ENCODE measurements at places on chromosomes 7 and 10. TPM values are rescaled to one million over a fixed set of nuclear protein-coding genes. Genes with fewer than 3 reads are reported as not detected.

- H3K4me1 ChIP-seq = no peaks in the 10 kb centered on the region
- peaks cover 1% of the 10 kb centered on the region for H3K27me3 ChIP-seq
- no peak overlapping the region for H3K4me3 ChIP-seq
- no peaks in the 10 kb centered on the region for H3K36me3 ChIP-seq
Observed at GRCh38 chr7:42770114-42770513, 141.8 kb downstream of the C7orf25 start.

- H3K27ac ChIP-seq = no peak overlapping the region
- H3K4me3 ChIP-seq = no peak overlapping the region
- DNase-seq = no peak
- peaks cover 9% of the 10 kb centered on the region for H3K4me1 ChIP-seq
- H3K27me3 ChIP-seq = peaks cover 12% of the 10 kb centered on the region
Observed at GRCh38 chr10:16957038-16957437, 139.8 kb upstream of the RSU1 start.

The ZNF727 gene
- total RNA-seq = 0.12 TPM

The SPDYE1 gene
- total RNA-seq = not detected

GRCh38 chr10:72085864-72086465, 2.4 kb downstream of the SPOCK2 start:
- H3K4me1 ChIP-seq = peaks cover 67% of the 10 kb centered on the region
- no peak for DNase-seq
- peaks cover 23% of the 10 kb centered on the region for H3K36me3 ChIP-seq

- no peaks in the 10 kb centered on the region for H3K27me3 ChIP-seq
- no peaks in the 10 kb centered on the region for H3K4me1 ChIP-seq
- no peak overlapping the region for H3K4me3 ChIP-seq
- no peaks in the 10 kb centered on the region for H3K36me3 ChIP-seq
- no peak overlapping the region for H3K27ac ChIP-seq
Observed at GRCh38 chr10:124296121-124296812, 122.5 kb downstream of the OAT start.

Data from activated T-helper 1 cell treated with anti-CD3 and anti-CD28 coated beads, Interleukin-12 subunit alpha, Interleukin-12 subunit beta, Interleukin-2, Interleukin-4 antibody, amounts not matched to agents 30 ng/mL and 10 ng/mL and 1 ng/mL, durations not matched to agents 14 hours and 24 hours and 36 hours (primary cell).